ENCODE measurements at places on chromosomes 12 and 14.

GRCh38 chr12:608413-608812 lies 54.8 kb downstream of the NINJ2 start:
- no peak for DNase-seq

- DNase-seq = no peak
Measured at GRCh38 chr14:96792003-96792402, 5.2 kb upstream of the VRK1 start.

DNA sequence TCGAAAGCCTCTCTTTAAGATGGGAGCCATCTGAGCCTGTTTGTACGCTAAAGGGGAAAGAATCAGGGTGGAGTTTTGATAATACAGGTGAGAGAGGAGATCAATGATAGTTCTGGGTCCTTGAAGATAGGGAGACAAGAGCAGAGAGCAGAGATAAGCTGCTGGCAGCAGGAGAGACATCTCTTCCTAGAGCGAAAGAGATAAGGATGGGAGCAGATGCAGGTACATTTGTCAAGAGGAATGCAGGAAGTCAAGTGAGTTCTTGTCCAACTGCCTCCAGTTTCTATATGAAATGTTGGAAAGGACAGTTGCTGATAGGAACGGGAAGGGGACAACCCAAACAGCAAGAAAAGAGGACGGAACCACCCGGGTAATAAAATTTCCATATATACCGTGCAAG lies 24.7 kb upstream of the HIF1A start:
- no peak for DNase-seq

DNA sequence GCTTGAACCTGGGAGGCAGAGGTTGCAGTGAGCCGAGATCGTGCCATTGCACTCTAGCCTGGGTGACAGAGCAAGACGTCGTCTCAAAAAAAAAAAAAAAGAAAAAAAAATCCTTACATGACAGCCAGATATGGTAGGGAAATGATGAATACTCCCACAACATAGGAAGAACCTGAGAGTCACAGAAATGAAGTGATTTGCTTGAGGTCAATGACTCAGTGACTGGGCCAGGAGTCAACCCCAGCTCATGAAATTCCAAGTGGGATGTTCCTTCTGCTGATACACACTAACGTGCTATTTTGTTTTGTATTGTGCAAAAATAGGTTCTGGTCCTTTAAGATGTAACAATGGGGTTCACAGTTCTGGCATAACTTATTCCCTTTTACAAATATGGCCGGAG lies 9.0 kb downstream of the RHOF start:
- DNase-seq = no peak

DNA sequence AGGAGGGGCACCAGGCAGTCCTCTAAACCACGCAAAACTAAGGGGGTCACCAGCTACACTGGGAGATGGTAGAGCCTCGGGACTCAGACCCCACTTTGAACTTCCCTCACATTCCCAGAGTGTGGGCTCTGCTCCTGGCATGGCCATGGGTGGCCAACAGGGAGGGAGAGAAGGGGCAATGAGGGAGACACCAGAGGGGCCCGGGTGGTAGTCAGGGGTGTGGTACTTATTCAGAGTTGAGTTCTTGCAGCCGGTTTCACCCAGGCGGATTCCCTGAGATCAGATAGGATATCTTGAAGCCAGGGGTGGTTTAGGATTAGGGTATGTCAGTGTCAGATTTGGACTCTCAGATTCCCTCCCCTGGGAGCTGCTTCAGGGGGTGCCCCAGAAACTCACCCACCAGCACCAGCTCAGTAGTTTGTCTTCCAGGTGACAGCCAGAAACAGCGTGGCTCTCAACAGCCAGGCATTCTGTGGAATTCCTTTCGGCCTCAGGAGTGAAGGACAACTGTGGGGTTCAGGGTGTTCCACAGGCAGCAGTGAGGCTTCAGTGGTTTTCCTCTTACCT lies 56.0 kb downstream of the ELK3 start:
- no peak for DNase-seq

DNA sequence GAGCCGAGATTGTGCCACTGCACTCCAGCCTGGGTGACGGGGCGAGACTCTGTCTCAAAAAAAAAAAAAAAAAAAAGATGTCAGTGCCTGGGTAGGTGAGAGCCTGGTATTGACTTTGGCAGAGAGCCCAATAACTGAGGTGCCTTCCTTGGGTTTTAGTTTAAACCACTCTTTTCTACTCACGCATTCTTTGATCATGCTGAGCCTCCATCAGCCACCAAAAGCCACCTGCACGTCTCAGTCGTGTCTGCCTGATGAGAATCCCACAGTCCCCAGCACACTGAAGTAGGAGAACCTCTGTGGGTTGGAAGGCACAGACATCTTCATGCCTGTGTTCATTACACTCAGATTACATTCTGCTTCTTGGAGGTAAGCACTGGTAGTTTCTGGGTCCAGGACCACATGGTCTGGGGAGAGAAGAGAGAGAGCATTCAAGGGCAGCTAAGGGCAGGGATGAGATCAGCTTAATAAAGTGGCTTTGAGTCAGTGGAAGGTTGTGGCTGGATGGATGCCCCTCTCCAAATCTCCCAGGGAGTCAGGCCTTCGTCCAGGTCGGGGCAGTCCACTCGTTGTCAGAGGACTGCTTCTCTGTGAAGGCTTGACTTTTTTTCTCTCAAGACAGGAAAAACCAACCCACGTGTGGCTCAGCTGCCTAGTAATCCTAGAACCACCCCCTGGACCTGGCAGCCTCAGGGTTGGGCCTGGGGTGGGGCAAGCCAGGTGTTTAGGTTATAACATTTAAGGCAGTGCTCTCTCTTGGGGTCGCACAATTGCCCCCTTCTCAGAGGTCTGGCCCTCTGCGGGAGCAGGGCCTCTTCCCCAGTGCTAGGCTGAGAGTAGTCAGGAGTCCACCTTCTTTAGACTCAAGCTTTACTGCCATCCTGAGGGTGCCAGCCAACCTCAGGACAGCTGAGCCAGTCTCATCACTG lies 32.6 kb upstream of the MAX start:
- DNase-seq = no peak

GRCh38 chr14:58243790-58244555 lies 670 bp upstream of the PSMA3 start:
- no peak for DNase-seq

GRCh38 chr14:53441789-53442188 lies 288.7 kb upstream of the DDHD1 start:
- no peak for DNase-seq

DNA sequence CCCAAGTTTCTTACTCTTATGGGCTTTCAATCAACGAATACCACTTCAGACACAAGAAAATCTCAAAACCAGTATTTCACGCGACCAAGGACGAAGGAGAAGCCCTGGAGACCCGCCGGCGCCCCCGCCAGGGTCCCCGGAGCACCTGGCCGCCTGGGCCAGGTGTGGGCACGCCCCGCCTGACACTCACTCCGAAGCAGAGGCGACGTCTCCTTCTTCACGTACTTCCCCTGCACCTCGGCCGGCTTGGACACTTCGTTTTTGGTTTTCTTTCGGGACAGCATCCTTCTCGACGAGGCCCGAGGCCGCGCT lies 466 bp downstream of the SAV1 start:
- no peak for DNase-seq

DNA sequence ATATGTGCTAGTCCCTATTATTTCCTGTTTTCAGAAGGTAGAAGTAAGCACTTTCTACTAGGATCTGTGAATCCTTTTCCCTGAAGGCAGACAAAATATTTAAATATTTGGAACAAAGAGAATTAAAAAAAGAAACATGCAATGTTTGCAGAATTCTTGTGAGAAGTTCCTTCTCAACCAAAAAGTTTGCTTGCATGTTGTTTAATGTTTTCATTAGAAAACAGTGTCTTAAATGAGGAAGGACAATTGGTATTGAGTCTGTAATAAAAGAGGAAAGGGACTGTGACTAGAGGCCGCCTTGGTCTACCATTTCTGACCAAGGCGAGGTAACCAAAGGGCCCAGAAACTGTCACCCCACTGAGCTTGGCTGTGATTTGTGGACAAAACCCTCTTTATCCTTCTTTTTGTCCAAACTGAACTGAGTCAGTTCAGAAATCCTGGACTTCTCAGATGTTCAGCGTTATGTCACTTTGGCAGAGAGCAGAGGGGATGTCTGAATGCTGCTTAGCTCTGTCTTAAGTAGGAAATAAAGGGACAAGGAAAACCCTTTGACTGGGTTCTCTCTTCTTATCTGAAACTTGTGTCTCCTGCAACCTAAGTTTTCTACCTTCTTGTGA lies 129.8 kb upstream of the CPM start:
- DNase-seq = no peak

DNA sequence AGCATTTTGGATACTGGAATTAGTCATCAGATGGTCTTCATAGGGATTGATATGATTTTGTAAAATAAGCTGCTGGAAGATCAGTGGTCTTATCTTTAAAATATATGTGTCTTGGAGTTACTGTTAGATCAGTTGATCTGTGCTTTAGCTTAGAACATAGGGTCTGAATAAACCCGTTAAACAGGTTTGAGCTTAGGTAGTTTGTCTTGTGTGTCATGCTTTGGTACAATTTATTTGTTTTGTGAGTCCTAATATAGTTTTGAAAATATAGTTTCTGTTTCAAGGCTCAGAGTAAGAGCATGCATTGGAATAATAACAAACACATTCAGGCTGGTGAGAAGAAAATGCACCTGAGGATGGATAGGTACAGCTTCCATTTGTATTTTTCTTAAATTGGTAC lies 505.0 kb downstream of the SLC16A7 start:
- DNase-seq = no peak

- no peak for DNase-seq
Measured at GRCh38 chr12:86735072-86735471, 478.9 kb upstream of the MGAT4C start.
